ENCODE measurements at places on chromosomes 7 and 10.

GRCh38 chr7:64869912-64870562 lies 33.0 kb upstream of the ZNF273 start:
- no peak for DNase-seq

GRCh38 chr10:27717224-27717623 lies 28.4 kb downstream of the MKX start:
- no peak for DNase-seq

DNA sequence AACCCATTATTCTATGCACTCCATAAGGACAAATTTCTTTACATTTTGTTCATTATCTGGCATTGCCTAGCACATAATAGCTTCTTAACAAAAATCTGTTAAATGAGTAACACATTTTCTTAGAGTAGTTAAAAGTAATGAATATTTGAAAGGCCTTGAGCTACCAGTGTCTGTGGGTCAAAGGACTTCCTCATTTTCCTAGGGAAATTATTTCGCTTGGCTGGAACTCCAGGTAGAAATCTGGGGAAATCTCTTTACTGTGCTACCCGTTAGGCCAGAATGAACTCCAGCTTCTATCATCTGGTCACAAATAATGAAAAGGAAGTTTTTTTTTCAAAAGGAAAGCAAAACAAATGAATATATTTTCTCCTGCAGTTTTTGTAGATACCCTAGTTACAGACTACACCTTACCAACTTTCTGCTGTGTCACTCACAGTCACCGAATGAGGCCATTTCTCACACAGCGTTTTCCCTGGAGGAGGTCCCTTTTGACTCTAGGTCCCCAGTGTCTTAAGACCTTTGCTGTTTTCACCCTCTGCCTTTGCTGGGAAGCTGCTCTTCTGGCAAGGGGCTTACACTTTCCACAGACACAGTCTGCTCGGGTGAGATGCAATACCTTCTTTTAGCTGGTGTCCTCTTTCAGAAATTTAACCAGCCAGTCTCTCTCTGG lies 1.6 kb downstream of the SAMD9L start:
- DNase-seq = no peak

DNA sequence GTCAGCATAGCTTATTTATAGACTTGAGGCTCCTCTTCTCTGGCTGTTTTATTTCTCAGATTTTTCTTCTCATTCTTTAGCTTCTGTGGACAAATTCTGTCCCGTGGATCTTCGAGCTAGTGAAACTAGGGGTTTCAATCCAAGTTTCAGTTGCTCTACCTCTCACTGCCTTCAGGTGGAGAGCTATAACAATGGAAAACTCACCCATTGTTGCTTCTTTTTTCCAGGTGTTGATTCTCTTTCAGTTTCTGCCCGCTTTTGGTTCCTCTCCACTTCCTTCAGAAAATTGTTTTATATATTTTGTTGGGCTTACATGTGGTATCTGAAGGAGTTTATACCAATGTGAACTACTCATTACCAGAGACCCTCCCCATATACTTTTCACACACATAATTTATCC lies 266.1 kb downstream of the TCF7L2 start:
- no peak for DNase-seq

DNA sequence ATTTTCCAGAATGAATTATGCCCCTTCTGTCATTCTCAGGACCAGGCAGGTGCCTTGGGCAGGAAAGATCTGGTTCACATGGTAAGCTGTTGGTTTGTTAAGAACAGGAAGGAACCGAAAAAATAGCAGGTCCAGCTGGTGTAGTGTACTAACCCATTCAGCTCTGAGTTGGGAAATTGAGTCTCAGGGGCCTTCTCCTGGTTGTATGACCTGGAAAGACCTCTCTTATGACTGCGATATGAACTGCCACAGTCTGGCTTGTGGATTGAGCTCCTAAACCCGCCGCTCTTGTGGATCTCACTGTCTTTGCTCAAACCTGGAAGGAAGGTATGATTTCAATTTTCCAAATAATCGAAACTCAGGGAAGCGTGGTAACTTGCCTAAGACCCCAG lies 4.5 kb downstream of the LRIT1 start:
- DNase-seq = no peak

DNA sequence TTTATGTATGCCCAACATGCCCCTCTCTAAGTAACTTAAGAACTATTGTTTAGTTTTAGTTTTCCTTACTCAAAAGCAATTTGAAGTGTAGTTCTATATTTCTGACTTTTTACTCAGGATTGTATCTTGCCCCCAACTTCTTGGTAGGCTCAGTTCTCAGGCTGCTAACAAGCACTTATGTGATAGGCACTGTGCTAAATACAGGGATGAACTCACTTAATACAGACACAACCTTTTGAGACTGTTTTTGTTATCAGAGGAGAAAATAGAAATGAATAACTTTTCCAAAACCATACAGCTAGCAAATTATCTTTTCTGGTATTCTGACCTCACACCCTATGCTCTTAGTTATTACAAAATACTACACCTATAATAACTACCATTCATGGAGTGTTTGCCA lies 16.3 kb downstream of the TAX1BP1 start:
- no peak for DNase-seq

GRCh38 chr10:55897490-55897921 lies 463.6 kb downstream of the ZWINT start:
- no peak for DNase-seq

DNA sequence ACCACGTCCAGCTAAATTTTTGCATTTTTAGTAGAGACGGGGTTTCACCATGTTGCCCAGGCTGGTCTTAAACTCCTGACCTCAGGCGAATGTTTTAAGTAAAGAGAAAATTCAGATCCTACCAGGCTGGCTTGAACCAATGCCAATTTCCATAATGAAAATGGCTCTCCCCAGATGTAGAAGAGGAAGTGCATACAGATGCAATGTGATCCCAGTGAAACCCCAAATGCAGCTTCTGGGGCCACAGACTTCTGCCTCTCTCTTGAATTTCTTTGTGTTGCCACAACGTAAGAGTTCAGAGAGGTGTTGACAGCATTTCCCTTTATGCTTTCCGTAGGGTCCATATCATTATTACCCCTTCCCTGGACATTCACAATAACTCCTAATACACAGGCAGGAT lies 29.6 kb upstream of the GOT1 start:
- DNase-seq = no peak

DNA sequence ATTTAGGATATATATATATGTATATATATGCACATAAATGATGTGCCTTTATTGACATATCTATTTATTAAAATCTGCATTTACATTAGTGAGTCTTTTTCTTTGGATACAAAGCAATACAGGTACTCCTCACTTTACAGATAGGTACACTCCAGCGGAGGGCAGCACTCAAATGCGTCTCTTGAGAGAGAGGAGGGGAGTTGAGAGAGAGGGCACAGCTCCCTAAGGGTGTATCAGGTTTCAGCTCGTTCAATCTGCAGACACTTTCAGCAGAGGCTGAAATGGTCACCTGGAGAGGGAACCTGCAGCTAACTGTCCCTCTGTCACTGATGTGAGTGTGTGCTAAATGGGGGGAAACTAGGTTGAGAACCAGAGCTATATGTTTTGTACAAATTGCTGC lies 21.5 kb downstream of the C10orf53 start:
- no peak for DNase-seq

DNA sequence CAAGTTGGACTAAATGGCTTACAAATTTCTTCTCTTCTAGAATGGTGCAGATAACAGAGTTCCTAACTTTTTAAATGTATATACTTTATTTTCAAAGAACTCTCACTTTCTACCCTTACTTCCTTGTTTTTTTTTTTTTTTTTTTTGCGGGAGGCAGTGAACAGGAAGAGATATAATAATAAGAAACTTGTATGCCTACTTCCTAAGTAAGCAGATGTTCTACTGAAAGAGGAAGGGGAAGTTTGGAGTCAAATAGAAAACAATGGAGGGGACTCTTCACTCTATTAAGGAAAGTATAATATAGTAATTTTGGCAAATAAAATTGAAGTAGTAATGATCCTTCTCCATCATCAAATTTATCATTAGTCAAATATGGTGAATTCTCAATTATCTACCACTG lies 754.0 kb downstream of the KCNMA1 start:
- DNase-seq = no peak

- DNase-seq = no peak
These were observed 78.0 kb downstream of the MKI67 start for GRCh38 chr10:128047991-128048818.

GRCh38 chr10:130471486-130471885 lies 335.3 kb downstream of the GLRX3 start:
- no peak for DNase-seq

DNA sequence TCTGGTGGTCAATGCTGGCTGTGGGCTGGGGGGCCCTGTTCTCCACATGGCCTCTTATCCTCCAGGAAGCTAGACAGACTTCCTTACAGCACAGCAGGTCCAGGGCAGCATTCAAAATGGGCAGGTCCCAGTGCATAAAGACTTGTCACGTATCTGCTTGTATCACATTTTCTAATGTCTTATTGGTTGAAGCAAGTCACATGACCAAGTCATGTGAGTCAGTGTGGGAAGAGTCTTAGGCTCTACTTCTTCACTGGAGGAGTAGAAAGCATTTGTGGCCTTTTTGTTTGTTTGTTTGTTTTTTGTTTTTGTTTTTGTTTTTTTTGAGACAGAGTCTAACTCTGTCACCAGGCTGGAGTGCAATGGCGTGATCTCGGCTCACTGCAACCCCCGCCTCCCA lies 104.7 kb downstream of the COL13A1 start:
- DNase-seq = no peak

DNA sequence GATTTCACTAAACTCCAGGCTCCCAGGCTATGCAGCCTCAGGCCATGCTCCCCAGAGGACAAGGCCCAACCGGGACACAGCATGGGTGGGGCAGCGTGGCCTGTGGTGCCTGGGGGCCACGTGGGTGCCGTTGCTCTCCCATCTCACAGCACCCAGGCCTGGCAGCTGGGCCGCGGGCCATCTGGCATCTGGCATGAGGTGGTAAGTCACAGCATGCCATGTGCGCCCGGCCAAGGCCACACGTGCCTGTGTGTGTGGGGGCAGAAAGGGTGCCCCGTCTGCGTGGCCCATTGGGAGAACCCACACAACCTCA lies 204.1 kb downstream of the EBF3 start:
- no peak for DNase-seq

GRCh38 chr10:89548673-89549072 lies 13.3 kb upstream of the SLC16A12 start:
- no peak for DNase-seq

All from stimulated activated CD8-positive, alpha-beta memory T cell treated with anti-CD3 and anti-CD28 coated beads, Interleukin-15, amount 100 ng/mL, for 48 hours (primary cell).